NCI-H82 (cell line): ENCODE measurements at places on chromosomes 16 and 17.
A peak's percentile ranks its signal among the peaks of the same experiment; 100 is the strongest.

- DNase-seq = no peak
Measured at GRCh38 chr17:57732062-57732461, 13.0 kb downstream of the CCDC182 start.

DNA sequence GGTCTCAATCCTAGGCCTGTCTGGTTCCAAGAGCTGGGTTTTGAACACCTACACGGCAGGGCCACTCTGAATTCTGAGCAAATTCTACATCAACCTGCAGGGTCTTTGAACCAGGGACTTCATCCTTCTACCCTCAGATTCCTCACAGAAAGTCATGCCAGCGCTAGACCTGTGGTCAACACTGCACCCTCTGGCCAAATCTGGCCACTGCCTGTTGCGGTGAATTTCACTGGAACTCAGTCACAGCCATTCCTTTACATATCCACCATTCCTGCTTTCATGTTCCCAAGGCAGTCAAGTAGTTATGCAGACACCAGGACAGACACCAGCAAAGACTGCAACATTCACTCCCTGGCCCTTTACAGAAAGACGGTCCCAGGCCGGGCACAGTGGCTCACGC lies 144.6 kb downstream of the C16orf95 start:
- DNase-seq = no peak

DNA sequence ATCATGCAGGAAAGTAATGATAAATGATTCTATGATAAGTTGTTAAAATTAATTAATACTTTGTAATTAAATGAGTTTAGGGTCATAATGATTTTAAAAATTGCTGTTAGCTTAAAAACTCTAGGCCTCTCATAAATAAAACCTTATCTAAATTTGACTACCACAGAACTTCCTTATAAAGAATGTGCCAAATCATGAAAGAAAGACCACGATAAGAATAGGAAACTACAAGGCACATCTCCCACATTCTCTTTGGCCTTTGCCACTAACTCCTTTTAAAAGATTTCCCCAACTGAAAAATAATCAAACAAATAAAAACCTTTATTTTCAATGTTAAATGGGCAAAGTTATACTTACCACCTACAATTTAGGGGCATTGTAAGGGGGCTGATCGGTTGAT lies 164.6 kb upstream of the C17orf78 start:
- no peak for DNase-seq

DNA sequence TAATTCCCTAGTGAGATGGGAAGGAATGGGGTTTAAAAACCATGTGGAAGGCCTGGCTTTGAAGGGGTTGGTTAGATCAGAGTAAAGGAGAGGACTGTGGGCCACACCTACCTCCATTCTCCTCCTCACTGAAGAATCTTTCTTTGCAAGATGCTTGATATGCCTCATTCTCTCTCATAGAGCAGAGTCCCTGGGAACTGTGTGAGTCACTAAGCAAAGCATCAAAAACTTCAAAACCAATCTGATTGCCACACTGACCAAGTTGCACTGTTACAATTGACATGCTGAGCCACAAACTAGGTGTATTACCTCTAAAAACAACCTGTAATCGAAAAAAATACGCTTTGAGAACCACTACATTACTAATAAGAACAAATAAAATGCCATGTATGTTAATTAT lies 2.0 kb downstream of the TUBD1 start:
- no peak for DNase-seq

DNA sequence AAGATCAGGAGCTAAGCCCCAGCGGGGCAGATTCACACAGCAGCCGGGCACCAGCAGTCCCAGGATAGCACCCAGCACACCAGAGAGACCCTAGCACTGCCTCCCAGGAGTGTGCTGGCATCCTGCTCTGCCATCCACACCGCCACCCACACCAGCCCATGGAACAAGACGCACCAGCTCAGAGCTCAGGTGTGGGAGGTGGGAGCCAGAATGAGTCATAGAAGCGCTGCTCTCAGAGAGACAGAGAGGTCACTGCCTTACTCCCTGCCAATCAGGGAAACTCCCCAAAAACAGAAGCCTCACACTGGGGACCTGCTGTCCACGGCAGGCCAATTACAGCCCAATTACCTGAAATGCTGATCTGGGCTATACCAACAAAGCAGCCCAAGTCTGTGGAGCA lies 64.9 kb downstream of the CDYL2 start:
- DNase-seq = no peak

DNA sequence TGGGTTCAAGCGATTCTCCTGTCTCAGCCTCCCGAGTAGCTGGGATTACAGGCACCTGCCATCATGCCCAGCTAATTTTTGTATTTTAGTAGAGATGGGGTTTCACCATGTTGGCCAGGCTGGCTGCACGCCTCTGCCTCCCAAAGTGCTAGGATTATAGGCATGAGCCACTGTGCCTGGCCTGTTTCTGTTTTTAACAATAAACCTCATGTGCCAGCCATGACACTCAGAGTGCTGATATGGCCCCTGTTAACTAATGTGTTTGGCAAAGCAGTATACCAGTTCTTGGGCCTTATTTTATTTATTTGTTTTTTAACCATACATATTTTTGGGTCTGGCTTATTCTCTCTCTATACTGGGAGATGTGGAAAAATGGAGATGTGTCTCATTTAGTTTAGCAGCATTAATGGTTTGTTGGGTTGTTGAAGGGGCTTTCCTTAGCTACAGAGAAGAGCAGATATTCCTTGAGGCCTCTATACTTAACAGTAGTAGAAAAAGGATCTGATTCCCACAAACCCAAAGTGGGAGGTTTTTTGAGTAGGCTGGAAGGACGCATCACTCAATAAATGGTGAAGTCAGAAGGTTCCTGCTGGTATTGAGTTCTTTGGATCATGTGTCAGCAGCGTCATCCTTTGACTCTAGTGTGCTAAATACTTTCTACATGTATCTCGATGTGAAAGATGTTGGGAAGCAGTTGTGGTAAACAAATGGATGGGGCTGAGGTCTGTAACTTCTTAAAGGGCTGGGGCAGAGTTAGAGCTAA lies 16.2 kb upstream of the CDK5R1 start:
- DNase-seq = no peak

GRCh38 chr17:42329025-42329976 lies 41.0 kb downstream of the STAT5A start:
- no peak for DNase-seq

DNA sequence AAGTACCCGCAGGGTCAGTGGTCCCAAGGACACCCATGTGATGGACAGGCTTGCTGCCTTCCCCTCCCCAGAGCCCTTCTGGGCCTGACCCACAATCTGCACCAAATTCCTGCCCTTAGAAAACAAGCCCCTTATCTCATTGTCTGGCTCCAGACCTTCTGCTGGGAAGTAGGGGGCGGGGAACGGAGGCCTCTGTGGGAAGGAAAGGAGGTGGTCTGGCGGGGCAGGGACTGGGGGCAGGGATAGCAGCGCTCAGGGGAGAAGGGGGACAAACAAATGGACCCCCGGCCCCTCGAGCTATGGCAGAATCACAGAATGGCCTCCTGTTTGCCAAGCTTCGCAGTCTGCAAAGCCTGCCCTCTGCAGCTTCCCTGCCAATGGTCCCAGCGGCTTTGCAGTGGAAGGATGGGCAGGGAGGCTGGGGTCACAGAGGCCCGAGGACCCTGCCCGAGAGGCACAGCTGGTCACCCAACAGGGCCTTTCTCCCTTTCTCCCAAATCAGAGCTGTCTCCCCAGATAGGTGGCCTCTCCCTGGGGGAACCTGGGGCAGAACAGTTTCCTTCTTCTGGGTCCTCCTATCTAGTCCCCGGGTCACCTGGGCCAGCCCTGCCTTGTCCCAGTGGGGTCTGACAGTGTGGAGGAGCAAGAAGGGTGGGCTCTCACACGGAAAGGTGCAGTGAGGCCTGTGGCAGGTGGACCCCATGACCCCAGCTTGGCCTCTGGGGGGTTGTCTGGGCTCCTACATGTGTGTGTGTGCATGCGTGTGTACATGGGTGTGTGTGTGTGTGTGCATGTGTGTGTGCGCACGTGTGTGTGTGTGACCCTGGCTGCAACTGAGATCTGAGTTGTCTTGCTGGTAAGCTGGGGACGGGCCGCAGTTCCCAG lies 25.5 kb downstream of the TMEM235 start:
- peak; percentile 21 for DNase-seq

GRCh38 chr16:87471278-87472141 lies 21.3 kb downstream of the ZCCHC14 start:
- DNase-seq = peak; percentile 66

DNA sequence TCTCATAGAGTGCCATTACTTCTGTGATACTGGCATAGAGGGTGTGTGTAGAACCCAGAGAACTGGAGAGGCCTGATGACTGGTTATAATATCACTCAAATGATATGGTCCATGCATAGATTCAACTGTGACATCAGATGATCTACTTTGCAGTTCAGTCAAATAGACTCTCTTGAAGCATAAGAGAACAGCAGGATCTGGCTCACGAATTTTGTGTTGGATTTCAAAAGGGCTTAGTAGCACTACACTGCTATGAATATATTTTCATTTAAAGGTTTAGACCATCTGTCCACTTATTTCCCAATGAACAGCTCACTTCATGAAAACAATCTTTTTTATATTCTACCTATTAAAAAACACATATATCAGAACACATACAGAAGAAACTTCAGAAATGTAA lies 119.7 kb downstream of the KIF2B start:
- no peak for DNase-seq

DNA sequence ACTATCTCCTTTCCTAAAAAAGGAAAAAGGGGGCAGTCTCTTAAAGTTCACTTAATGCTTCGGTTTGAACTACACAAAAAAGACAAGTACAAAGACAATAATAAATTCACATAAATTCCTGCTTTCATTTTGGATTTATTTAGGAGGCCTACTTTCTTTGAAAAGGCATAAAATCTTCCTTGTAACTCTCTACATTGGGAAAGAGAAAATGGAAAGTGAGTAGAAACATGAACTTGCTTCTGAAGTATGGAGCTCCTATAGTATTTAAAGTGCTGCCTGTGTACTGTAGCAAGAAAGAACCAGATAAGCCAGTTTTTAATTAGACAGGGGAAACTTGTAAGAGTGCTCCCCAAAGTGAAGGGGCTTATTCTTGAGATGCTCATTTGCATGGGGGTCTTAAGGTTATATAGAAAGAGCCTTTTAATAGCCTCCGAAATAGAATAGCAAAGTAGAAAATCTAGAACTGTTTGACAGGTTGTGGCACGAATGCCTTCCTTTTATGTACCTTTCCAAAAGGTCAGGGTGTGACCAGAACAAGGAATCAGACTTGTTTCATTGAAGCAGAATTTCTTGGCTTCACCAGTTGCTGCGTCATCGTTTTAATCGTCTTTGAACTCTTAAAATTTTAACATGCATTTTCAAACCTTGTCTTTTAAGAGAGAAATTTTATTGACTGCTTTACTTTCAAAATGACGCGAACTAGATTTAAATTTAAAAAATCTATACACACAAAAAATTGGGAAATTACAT lies 12.9 kb downstream of the GAN start:
- no peak for DNase-seq

GRCh38 chr16:72270531-72270930 lies 98.6 kb upstream of the PMFBP1 start:
- DNase-seq = no peak

DNA sequence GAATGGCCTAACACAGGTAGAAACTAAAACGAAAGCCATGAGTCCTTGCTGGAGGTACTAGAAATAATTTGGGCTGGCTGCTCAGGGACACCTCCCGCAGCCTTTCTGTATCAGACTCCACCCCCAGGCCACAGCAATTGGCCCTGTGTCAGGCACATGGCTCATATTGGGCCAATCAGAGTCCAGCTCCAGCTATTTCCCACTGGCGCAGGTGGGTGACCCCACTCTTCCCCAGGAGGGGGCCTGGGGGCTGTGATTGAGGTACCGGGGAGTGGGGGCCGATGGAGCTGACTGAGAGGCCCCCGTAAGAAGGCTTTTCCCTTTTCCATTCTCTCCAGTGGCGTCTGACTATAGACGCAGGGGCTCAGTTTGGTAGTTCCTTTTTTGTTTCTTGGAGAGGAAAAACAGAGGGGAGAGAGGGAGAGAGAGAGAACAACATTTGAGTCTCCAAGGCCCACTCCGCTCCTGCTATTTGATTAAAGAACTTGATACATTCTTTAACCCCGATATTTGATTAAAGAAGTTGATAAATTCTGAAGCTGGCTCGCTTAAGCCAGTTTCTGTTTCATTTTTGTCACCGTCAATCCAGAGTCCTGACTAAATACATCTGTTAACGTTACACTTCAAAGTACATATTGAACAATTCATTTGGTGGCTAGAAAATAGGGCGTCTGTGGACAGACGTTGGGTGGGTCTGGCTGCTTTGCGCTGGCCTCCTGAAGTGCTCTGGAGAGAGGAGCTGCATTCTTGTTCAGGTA lies 26.3 kb downstream of the FOXL1 start:
- DNase-seq = no peak

GRCh38 chr17:17180741-17181525 lies 25.2 kb downstream of the PLD6 start:
- no peak for DNase-seq

- no peak for DNase-seq
Measured at GRCh38 chr17:21297597-21297996, 13.1 kb downstream of the MAP2K3 start.

DNA sequence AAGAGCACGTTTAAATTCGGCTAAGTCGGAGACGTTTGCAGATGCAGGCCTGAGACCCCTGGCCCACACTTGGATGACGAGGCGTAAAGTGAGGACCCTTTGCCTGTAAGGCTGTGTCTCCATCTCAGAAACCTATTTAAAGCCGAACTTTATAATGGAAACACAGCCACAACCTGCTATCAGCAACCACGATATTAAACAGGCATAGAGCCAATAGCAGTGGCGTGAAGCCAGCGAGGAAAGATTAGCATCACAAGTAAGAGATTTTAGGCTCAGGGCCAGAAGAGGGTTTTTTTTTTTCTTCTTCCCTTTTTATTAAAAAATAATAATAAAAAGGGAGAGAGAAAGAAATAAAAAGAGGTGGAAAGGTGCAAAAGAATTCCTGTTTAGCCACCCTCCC lies 111.3 kb upstream of the NOL11 start:
- DNase-seq = no peak

DNA sequence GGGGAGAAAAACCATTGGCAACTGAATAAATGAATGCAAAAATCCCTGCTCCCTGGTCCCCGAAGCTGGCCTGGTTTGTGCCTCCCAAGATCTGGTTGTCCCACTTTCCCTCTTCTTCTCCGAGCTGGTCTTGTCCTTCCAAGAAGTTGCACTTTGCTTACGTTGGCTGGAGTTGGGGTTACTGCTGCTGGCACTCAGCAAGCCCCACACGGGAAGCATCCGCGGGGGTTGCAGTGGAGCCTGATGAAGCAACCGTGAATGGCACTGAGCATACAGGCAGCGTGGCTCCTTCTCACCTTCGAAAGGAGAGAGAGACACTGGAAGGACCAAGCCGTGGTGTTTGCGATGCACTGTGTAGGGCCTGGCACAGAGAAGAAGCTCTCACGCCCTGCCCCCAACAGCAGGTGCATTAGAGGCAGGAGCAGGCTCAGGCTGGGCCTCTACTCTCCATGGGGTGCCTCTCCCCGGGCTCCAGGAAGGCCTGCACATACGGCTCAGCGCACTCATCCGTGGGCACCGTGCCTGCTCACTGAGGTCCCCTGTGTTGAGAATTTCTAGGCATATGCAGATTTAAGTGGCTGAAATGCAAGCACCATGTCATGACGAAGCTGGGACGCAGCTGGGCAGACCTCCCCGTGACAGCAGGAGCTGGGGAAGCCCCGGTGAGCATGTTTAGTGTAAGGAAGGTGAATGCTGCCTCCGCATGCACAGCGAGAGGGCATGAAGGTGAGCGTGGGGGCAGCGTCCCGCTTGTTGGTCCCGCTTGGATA lies 12.1 kb downstream of the CA5A start:
- no peak for DNase-seq
